Cortex of kidney (tissue), 1 donor: ENCODE measurements at places on chromosomes 1 and 21.

GRCh38 chr21:31103571-31104265 is 65.4 kb upstream of the KRTAP19-8 start:
- no peak for DNase-seq

- no peak for DNase-seq
Measured at GRCh38 chr1:6880951-6881690, 95.9 kb downstream of the CAMTA1 start.

GRCh38 chr1:162530307-162530987 is 31.1 kb upstream of the UAP1 start:
- DNase-seq, result no peak

DNA sequence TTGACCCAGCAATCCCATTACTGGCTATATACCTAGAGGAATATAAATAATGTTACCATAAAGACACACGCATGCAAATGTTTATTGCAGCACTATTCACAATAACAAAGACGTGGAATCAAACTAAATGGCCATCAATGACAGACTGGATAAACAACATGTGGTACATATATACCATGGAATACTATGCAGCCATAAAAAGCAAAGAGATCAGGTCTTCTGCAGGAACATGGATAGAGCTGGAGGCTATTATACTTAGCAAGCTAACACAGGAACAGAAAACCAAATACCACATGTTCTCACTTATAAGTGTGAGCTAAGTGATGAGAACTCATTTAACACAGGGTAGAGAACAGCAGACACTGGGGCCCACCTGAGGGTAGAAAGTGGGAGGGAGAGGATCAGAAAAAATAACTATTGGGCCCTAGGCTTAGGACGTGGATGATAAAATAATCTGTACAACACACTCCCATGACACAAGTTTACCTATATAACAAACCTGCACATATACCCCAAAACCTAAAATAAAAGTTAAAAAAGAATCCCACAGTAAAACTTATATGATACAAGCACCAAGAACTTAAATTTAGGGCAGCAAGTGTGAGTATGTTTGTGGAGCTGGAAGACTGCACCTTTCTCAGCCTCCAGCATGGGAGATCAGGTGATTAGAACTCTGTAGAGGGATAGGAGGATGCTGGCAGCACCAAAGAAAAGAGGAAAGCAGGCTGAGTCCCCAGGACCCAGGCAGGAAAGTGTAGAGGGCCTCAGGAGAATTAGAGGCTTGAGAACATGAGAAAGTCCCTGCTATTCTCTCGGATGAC is 320.8 kb upstream of the USP24 start:
- no peak for DNase-seq

DNA sequence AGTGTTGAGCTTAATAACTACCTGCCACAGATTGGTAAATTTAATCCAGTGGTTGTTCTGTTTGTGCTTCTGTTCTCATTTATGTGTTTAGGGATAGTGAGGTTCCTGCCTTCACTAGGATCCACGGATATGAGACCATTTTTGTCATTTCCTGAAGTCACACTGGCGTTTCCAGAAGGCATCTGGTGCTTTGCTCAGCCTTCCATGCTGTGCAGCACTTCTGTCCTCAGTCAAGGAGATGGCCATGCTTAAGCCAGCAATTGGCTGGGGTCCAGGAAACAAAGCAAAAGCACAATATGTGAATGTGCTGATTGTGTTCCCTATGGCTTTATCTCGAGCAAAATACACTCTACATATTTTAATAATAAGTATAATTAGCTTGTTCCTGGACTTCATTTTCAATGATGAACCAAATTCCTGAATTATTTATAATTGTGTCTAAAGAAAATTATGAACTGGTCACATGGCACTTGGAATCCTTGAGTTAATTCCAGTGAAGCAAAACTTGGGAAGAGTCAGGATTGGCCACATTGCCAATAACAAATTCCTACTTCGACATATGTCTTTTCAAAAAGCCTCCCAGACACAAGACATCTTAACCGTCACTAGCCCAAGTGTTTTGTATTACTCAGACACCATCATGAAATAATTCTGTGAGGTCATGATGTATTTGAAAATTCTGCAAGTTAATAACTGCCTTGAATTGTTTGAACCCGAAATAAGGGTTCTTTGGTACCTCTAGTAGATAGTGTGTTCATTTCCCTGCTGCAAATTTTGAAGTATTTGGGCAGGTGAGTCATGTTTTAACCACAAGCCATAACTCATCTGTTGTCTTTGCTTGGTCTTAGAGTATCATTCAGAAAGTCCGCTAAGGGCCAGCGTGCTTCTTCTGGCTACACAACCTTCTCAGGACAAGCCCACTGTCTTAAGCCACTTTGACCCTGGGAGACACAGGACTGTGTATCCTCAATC is 412.4 kb downstream of the DISC1 start:
- DNase-seq, result no peak

DNA sequence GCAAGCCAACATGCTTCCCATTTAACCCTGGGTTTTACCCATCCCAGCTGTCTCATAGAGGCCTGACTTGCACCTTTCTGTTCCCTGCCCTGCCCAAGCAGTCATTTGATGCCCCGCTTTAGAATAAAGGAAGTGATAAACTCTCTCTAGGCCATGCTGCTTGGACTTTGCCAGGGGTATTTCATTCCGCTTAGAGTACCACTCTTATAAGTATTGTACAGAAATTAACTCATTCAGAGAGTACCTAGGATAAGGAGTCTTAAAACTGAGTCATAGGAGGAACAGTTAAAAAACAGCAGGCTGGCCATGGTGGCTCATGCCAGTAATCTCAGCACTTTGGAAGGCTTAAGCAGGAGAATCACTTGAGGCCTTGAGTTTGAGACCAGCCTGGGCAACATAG is 21.0 kb upstream of the LYST start:
- DNase-seq, result no peak

GRCh38 chr1:155170806-155171205 is 2.3 kb downstream of the KRTCAP2 start:
- no peak for DNase-seq
